NCI-H1092 (cell line): ENCODE measurements at places on chromosomes 4 and X.

DNA sequence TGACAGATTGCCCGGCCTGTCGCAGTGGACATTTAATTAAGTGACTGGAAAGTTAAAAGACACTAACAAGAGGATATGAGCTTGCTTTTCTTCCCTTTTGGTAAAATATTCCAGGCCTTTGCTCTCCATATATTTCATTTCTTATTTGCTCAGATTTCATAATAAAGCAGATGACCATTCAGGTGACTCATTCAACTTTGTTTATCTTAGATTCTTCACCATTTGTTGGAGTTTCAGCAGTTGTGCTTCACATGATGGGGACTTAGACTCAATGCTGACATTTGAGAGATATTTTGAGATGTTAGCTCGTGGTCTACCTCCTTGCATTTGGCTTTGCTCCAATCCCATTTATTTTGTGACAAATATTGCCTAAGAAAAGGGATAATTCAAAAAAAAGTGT is 312.2 kb downstream of the ARHGAP24 start:
- no peak for DNase-seq

DNA sequence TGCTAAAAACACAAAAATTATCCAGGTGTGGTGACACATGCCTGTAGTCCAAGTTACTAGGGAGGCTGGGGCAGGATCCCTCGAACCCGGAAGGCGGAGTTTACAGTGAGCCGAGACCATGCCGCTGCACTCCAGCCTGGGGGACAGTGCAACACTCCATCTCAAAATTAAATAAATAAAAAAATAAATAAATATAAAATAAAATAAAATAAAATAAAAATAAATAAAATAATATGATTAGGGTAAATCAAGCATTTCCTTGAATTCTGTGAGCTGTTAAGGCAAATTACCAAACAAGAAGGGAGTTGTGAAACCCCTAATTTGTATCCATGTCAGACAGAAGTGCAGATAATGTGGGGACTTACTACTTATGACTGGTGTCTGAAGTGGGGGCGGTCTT is 1928.9 kb upstream of the IGFBP7 start:
- DNase-seq: no peak

GRCh38 chr4:183029365-183029764 is 69.7 kb upstream of the WWC2 start:
- DNase-seq: no peak

- DNase-seq: peak; percentile 22
Measured at GRCh38 chr4:108828620-108829019, 65.8 kb upstream of the ETNPPL start.

DNA sequence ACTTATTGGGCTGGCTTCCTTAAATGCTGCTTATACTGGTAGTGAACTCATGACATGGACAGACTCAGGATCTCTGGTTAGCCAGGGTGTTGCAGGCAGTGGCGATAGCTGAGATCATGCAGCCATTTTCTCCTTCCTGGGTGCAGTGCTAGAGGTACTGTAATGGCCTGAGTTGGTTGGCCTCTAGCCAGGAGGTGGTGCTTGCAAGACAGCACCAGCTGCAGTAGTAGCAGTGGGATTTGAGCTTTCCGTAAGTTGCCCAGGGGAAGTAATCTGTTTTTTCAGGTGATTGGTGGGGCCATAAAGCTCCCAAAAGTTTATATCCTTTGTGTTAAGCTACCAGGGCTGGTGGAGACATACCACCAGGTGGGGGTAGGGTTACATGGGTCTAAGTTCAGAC is 45.1 kb upstream of the AADAT start:
- DNase-seq: no peak

DNA sequence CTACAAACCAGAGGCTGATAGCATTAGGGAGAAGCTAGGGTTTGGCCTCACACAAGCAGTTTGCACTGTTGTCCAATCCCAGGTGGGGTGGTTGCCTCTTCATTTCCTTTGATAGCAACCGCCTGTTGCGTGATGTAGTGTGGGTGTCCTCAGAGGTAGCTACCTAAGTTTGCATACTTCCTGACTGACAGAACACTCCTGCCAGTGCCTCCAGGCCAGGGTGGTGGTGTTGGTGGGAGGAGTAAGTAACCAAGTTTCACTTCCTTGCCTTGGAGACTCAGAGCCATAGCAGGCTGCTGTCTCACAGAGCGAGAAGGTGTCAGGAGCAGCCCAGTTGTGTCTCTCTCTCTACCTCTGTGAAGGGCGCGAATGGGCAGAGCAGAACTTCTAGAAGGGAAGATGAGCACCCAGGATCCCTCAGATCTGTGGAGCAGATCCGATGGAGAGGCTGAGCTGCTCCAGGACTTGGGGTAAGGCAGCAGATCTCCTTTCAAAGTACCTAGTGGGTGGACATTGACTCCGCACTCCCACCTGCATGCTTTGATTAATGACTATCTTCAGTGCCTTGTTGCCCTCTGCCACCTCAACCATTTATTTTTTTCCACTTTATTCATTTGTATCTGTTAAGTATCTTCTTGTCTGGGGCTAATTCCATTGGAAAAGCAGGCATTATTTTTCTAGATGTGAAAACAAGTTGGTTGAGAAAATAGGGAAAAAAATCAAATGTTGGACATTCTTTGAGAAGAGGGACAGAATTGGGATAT is at the start of gene DAPP1:
DAPP1 (plus strand) TSS at position 283 of the 764 bp plus-strand sequence; CDS start at position 370, 87 bp downstream.
- no peak for DNase-seq

GRCh38 chr4:166144607-166145006 is 271.6 kb downstream of the TLL1 start:
- DNase-seq: no peak

GRCh38 chr4:71713611-71714203 is 70.2 kb downstream of the GC start:
- DNase-seq: peak; percentile 31

GRCh38 chr4:4333265-4333706 is 43.2 kb downstream of the ZBTB49 start:
- DNase-seq: no peak

- no peak for DNase-seq
Measured at GRCh38 chr4:55887594-55887993, 34.1 kb downstream of the EXOC1 start.

GRCh38 chr4:159010563-159011260 is 92.2 kb upstream of the RAPGEF2 start:
- peak; percentile 80 for DNase-seq

DNA sequence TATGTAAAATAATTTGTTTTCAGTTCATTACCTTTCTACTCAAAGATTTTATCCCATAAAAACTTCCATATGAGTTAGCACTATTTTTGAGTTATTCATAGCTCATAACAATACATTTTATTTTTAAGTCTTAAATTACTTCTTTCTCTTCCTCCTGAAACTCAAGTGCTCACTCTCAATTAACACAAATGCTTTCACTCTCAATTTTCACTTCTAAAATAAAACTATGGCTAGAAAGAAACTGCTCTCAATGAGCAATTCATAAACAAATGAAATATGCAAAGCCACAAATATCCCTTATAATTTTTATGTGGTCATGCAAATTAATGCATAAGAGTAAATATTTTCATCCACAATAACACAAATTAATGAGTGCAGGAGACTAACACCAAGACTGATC is 38.8 kb downstream of the MAML3 start:
- no peak for DNase-seq

DNA sequence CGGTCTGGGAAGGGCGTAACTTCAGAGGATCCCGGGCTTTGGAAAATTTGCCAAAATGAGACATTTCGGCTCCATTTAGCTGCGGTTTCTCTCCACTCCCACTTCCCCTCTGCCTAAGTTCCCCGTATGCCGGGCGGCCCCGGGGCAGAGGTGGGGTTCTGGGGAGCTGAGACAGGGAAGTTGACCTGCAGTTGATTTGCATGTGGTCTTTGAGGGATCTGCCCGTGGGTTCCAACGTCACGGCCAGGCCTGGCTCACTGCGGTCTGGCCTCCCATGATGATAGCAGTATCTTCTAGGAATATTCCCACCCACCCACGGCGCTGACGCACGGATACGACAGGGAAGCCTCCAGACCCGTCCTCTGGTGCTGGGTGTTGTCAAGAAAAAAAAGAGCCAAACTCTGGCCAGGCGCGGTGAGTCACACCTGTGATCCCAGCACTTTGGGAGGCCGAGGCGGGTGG is 27.3 kb upstream of the CRLF2 start:
- DNase-seq: no peak

DNA sequence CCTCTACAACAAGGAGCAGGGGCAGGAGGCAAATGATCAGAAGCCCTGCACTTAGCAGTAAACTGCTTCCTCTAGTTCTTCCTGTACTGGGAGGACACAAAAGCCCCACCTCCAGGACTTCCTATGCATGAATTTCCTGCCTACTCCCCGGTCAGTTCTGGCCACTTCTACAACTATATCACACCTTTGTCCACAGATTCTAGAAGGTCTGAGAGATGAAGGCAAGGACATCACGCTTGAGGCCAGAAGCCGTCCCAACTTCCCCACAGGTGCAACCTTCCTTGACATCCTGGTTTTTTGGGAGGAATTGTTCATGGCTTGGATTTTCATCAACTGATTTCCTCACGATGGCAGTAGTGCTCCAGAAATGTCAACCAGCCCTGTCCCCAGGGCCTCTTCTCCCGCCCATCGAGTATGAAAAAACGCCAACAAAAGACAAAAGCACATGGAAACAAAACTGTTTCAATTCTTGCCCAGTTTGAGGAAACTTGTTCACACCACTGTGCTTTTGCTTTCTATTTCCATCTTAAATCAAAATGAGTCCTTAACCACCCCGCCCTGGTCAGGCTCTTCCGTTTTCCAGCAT is 206.5 kb upstream of the STK26 start:
- DNase-seq: no peak

DNA sequence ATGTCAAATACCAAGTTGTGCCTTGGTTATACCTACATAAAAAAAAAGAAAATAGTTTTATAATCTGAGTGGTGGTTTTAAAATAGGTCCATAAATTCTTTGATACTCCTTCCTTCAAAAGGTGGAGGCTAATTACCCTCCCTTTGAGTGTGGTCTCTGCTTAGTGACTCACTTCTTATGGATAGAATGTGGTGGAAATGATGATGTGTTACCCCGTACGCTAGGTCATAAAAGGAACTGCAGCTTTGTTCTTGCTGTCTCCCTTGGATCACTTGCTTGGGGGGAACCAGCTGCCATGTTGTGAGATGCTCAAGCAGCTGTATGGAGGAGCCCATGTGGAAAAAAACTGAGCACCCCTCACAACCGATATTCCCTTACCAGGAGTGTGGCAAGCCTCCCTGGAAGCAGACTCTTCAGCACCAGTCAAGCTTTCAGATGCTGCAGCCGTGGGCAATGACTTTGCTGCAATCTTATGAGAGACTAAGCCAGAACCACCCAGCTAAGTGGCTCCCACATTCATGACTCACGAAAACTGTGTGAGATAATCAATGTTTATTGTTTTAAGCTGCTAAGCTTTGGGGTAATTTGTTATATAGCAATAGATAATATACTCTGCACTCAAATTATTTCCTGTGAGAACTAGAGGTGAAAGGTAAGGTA is 195.0 kb upstream of the GATB start:
- DNase-seq: no peak

DNA sequence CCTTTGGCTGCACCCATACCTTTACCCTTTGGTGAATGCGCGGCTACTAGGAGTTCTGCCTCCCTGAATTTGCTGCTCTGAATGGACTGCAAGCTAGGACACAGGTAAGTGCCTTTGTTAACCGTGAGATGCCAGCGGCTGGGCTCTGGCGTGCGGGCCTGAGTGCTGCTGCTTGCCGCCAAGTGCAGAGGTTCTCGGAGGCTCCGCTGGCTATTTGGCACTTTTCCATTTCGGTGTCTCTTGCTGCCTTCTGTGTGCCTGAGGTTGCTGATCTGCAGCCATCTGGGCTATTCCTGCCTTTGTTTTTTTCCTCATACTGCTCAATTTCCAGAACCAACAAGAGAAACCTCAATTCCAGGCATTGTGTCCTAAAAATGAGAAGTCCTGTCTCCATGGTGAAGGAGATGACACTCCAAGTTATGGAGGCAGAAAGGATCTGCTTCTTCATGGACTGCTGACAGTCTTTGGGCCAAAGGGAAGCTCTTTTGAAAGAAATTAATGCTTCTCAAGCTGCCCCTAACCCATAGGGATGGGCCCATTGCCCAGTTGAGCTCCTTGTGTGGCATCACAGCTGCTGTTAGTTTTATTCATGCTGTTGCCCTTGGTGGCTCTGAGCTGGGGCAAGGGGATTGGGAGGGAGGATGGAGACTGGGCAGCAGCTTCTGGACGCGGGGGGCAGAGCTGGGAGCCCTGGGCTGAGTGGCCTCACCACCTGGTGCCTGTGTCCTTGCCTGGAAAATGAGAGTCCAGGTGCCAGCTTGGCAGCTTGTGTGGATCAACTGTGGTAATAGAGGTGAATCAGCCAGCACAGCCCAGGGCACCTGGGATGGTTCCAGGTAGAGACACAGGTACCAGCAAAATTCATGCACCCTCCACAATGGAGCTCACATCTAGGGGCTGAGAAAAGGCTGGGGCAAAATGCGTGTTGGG is 3.8 kb upstream of the TBC1D14 start:
- DNase-seq: peak; percentile 73

- no peak for DNase-seq
Measured at GRCh38 chrX:19695884-19696283, 180.6 kb upstream of the MAP3K15 start.

- no peak for DNase-seq
Measured at GRCh38 chr4:174553031-174553430, 30.7 kb upstream of the HPGD start.

- no peak for DNase-seq
Measured at GRCh38 chr4:5814421-5814820, 78.5 kb downstream of the CRMP1 start.

DNA sequence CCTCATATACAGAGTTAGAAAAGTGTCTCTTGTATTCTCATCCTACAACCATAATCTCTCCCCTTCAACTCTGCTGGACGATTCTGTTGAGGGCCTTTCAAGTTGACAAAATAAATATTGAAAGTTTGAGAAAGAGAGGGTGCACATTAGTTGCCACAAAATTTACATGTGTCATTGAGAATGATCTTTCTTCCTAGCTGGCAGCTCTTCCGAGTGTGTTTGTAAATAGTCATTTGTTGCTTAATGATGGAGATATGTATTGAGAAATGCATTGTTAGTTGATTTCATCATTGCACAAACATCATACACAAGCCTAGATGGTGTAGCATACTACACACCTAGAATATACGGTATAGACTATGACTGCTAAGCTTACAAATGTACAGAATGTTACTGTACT is 632.8 kb upstream of the AMOT start:
- no peak for DNase-seq

DNA sequence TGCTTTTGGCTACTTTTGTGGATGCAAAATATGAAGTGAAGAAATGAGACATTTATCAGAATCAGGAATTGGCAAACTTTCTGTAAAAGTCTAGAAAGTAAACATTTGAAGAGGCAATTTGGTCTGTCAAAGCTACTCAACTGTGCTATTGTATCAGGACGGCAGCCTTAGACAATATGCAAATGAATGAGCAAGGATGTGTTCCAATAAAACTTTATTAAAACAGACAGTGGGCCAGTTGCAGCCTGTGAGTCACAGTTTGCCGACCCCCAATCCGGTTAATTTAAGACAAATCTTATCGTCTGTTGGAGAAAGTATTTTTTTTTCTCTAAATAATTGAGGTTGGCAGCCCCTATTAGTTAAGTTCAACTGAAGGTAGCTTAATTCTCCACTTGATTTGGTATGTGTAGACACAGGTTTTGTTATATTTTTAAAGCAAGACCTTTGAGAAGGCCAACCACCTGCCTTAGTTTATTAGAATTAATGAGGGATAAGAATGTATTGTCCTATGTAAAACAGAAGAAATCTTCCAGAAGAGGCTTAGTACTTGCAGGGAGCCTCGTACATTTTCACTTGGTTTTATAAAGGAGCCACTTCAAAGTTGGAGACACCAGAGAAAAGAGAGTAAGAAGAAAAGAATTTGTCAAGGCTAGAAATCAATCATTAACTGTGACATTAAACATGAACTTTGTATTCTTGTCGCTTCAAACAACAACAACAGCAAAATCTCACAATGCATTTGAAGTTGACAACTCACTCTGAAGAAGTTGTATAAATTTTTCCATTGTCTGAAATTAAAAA is 81.6 kb upstream of the FAT1 start:
- no peak for DNase-seq
